PC-3 (cell line): ENCODE measurements at places on chromosomes 2 and 18. TPM values are rescaled to one million over a fixed set of nuclear protein-coding genes. Genes with fewer than 3 reads are reported as not detected.

Gene LDLRAD4
- not detected in 2 replicates for total RNA-seq

Gene RFX8
- total RNA-seq: 0.46 and 0.77 TPM in 2 replicates

Gene SOX11
- total RNA-seq: not detected in 2 replicates

Gene TMEM247
- not detected in 2 replicates for total RNA-seq

Gene RAB17
- total RNA-seq: 28.9 and 52.2 TPM in 2 replicates

Gene MOGAT1
- total RNA-seq: not detected in 2 replicates

Gene PGAP1
- 3.5 and 4.5 TPM in 2 replicates for total RNA-seq

Gene FOXI3
- total RNA-seq: not detected in 2 replicates

Gene DSG1
- not detected in 2 replicates for total RNA-seq

Gene WDR54
- total RNA-seq: 38.8 and 41.0 TPM in 2 replicates

Gene FBXO48
- 0.52 and 0.91 TPM in 2 replicates for total RNA-seq

Gene CAPN14
- total RNA-seq: 0.35 TPM in 1 of 2 replicates, not detected in the other

Gene TMEM169
- not detected in 2 replicates for total RNA-seq

Gene ACMSD
- total RNA-seq: not detected in 2 replicates

Gene SCYGR6
- not detected in 2 replicates for total RNA-seq

Gene GAL3ST2
- total RNA-seq: not detected in 2 replicates

Gene TMEM200C
- 6.5 and 9.8 TPM in 2 replicates for total RNA-seq

Gene SLC9A2
- total RNA-seq: 7.1 and 8.8 TPM in 2 replicates

Gene LTBP1
- 34.0 and 45.9 TPM in 2 replicates for total RNA-seq

Gene VWA3B
- total RNA-seq: not detected in 2 replicates

Gene SERPINB7
- 71.9 and 74.5 TPM in 2 replicates for total RNA-seq

Gene SPATA3
- not detected in 2 replicates for total RNA-seq

Gene EFEMP1
- total RNA-seq: 52.0 and 59.6 TPM in 2 replicates

Gene ASAP2
- total RNA-seq: 25.2 and 34.5 TPM in 2 replicates

Gene SERTAD2
- total RNA-seq: 19.8 and 34.9 TPM in 2 replicates

Gene PASK
- total RNA-seq: 3.1 and 4.1 TPM in 2 replicates

Gene HOXD9
- not detected in 2 replicates for total RNA-seq

Gene VPS54
- total RNA-seq: 17.9 and 18.6 TPM in 2 replicates

Gene CDK15
- 2.4 TPM in 1 of 2 replicates, not detected in the other for total RNA-seq

Gene ANKZF1
- 67.9 and 78.5 TPM in 2 replicates for total RNA-seq

Gene INHA
- total RNA-seq: 1.3 and 1.5 TPM in 2 replicates

Gene ITPRID2
- 113 and 145 TPM in 2 replicates for total RNA-seq

Gene RTP5
- total RNA-seq: not detected in 2 replicates

Gene DHRS9
- total RNA-seq: 0.22 TPM in 1 of 2 replicates, not detected in the other

Gene CD207
- total RNA-seq: not detected in 2 replicates

Gene GYPC
- total RNA-seq: not detected in 2 replicates

Gene IAH1
- total RNA-seq: 39.3 and 46.8 TPM in 2 replicates

Gene EHBP1
- 25.7 and 35.1 TPM in 2 replicates for total RNA-seq

Gene LRRC30
- total RNA-seq: not detected in 2 replicates

Gene AFF3
- total RNA-seq: 0.04 and 0.06 TPM in 2 replicates

Gene GTF2A1L
- total RNA-seq: not detected in 2 replicates

Gene FOXD4L1
- total RNA-seq: 0.33 TPM in 1 of 2 replicates, not detected in the other

Gene SMARCAL1
- 8.3 and 17.2 TPM in 2 replicates for total RNA-seq

Gene SLC9A4
- 0.04 TPM in 1 of 2 replicates, not detected in the other for total RNA-seq

Gene PCARE
- total RNA-seq: not detected in 2 replicates

Gene HRH4
- not detected in 2 replicates for total RNA-seq
